ENCODE measurements at places on chromosomes 11 and 22.

DNA sequence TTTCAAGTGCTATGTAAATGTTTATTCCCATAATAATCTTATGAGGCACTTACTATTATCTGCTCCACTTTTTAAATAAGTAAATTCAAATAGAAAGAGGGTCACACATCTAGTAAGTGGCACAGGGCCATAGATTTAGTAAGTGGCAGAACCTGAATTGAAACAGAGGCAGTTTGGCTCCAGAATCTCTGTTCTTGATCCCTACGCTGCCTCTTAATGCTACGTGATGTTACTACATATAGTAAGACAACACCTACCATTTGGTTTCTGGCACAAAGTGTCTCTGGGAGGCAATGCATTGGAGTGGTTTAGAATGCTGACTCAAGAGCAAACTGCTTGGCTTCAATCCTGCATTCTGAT is 1018.3 kb downstream of the DLG2 start:
- no peak for ATAC-seq

- no peak for ATAC-seq
Measured at GRCh38 chr11:1858154-1858553, 5.3 kb downstream of the LSP1 start.

DNA sequence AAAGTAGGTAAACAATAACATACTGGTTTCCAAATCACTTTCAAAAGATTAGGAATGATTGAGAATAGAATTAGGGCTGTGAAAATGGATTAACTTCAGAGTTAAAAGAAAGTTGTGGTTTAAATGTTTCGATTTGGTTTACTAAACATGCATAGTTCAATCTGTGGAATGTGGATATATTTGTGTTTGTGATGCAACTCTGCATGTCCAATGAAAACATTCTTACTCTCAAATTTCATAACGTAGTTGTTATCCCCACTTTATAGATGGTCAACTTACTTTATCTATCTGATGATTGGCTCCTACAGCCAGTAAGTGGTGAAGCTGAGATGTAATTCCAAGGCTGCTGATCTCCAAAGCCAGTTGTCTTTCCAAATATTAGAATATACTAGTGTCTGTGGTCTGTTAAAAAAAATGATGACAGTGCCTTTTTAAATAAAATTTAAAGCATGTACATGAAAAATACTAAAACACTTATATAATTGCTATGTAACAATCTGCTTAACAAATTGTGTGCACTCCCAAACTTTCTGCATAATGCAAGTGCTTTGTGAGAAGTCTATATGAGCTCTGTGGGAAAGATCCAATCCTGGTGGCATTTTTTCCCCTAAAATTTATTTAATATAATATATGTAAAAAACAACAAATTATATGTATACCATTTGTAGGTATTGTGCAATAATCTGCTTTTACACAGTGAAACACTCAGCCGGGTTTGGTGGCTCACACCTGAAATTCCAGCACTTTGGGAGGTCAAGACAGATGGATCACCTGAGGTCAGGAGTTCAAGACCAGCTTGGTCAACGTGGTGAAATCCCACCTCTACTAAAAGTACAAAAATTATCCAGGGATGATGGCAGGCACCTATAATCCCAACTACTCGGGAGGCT is 9.7 kb upstream of the SIK3 start:
- no peak for ATAC-seq

DNA sequence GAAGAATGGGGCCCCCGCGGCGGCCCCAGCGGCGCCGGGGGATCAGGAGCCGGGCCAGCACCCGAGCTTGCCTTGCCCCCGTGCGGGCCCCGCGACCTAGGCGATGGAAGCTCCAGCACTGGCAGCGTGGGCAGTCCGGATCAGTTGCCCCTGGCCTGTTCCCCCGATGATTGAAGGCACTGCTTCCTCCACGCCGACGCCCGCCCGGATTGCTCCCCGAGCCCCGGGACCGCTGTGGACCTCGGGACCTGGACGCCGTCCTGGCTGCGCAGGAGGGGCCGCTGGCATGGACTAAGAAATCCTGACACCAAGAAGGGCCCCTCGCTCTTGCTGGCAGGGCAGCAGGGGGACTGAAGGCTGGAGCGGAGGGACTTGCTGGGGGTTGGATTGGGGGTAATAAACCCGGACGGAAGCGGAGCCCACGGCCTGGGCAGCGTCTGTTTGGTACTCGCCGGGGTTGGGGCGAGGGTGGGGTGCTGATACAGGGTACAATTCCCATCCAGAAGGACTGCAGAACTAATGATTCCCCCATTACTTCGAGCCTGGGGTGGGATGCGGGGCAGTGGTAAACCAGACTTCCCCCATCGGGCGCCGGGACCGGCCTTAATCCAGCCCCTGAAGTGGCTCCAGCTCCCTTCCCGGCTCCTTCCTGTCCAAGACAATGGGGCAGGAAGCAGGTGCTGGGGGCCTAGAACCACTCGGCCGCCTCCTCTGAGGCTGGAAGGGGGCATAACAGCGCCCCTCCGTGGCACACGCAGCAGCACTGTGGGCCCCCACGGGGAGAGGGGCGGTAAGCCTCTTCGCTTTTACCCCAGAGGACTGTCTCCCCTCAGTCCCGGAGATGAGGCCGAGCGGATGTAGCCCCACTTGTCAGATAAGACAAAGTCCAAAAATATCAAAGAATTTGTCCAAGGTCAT is 1.0 kb downstream of the CCDC85B start:
- ATAC-seq: no peak

GRCh38 chr22:45548247-45548840 is 45.7 kb downstream of the FBLN1 start:
- no peak for ATAC-seq

GRCh38 chr22:19080853-19081252 is 41.4 kb downstream of the DGCR2 start:
- ATAC-seq: no peak

GRCh38 chr11:9459667-9460321 is 1.0 kb upstream of the ZNF143 start:
- ATAC-seq: no peak

DNA sequence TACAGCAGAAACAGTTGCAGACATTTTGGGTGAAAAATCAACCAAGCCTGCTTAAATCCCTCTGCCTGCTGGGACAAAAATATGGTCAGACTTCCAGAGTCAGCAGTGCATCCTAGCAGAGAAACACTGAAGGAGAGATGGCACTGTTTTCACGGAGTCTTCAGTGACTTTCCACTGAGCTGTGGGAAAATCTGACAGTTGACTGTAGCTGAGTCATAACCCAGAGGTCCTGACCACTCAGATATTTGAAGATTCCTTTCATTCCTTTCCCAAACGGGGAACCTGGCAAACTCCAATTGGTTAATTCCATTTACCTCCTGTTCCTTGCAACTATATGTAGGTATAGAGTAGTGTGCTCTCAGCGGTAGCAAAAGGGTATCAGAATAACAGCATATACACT is 20.9 kb upstream of the UPB1 start:
- no peak for ATAC-seq

DNA sequence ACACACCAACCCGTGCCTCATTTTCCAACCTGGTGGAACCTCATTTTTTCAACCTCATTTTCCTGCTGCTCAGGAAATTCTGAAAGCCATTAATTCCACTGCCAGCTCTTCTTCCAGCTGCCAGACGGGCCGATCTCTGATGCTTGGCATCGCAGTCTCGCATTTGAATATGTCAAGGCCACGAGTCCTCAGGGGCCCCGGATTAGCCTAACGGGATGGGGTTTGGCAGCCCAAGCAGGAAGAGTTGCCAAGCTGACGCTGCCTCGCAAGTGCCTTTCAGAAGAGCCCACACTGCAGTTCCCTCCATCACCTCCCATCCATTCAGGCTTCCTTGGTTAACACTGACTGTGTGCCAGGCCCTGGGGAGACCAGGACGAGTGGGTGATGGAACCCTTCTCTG is 8.7 kb downstream of the RASD2 start:
- ATAC-seq: no peak

- ATAC-seq: no peak
Measured at GRCh38 chr11:285021-285893, 3.7 kb upstream of the PGGHG start.

DNA sequence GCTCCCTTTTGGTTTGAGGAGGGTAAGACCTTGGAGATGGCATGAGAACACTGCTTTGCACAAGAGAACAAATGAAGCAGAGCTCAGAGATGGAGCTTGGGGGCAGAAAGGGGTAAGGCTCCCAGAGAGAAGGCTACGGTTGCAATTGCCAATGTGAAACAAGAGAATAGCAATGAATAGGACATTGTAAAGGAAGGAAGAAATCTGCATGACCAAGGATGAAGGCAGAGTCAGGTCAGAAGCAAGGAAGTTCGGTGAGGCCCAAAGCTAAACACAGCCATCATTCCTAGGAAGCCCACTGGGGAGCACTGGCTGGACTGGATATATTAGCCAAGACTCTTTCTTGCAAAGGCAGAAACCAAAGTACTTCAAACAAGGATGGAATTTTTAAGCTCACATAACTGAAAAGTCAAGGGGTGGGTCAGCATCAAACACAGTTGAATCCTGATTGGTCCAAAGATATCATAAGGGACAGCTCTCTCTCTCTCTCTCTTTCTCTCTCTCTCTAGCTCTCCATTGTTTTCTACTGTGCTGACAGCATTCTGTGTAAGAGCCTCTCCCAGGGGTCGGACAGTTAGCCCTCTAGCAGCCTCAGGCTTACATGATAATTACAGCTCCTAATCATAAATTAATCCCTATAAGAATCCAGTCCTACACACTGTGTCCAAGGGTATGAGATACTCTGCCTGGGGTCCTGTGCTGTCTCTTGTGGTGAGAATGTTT is 484.3 kb downstream of the SOX6 start:
- ATAC-seq: no peak

DNA sequence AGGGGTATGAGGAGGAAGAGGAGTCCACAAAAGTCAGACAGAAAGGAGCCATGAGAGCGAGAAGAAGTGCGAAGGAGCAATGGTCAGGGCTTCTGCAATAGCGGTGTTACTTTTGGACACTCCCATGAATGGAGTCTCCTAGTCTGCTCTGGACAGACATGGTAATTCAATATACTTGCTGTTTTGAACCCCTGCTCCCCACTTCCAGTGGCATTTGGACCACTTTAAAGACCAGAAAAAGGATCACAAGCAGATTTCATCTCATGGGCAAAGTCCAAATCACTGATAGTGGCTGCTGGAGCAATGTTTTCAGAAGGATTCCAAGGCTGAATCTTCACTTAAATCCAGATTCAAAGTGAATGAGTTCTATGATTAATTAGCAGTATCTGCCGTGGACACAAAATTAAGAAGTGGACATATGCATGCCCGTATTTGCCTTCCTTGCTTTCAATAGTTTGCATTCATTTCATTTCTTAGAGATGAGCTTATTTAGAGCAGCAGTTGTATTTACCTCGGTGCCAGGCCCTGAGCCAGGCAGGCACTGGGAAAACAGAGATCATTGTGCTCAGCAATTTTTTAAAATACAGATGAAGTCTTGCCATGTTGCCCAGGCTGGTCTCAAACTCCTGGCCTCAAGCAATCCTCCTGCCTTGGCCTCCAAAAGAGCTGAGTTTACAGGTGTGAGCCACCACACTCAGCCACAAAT is 72.0 kb downstream of the SLC1A2 start:
- no peak for ATAC-seq

GRCh38 chr11:124898711-124899110 is 1.0 kb upstream of the ROBO4 start:
- no peak for ATAC-seq

DNA sequence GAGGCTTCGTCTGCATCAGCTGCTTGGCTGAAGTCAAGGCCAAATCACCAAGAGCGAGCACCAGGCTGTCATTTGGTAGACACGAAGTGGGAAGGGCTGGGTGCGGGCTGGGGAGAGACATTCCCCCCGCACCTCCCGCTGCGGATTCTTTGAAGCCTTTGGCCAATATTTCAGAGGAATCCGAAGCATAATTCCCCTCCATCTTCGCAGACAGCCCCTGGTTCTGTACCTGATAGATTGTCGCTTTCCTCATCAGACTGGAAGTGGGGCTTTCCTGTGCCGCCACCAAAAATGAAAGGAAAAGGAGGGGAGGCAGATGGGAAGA is 15.3 kb downstream of the BLID start:
- no peak for ATAC-seq

GRCh38 chr11:131307506-131307905 is 62.9 kb upstream of the NTM start:
- no peak for ATAC-seq

DNA sequence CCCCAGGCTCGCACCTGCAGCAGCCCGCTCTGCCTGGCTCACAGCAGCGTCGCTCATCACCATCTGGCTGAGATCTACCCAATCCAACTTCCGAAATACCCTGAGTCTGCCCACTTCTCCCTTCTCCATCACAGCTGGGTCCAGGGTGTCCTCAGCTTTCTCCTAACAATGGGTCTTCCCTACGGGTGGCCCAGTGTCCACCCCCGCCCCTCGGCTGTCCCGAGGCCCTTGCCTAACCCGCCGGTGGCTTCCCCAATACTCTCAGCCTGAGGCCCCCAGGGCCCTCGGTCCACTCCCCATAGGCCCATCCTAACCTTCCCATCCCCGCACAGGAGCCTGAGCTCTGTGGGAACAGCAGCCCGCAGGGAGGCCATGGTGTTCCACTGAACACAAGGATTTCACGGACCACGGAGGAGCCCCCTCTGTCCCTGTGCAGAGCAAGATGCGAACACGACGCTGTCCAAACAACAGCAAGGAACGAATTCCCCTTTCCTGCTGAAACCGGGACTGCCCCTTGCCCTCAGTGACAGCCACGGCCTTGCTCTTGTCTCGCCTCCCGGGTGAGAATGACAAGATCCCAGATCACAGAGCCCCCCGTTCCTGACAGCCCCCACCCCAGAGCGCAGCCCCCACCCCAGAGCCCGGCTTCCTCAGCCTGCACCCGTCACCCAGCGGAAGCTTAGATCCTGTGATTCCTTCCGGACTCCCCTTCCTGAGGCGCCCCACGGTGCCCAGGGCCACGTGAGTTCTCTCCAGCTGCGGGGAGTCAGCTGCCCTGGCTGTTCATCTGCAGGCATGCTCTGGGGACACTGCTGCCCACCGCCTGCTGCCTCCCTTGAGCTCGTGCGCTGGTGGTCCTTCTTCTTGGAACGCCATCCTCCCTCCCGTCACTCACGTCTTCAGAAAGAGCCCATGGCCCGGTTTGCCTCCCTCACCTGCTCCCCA is 48.8 kb upstream of the CARS1 start:
- no peak for ATAC-seq

- no peak for ATAC-seq
Measured at GRCh38 chr11:128180441-128181087, 406.8 kb downstream of the ETS1 start.

GRCh38 chr11:120798854-120799253 is 225.0 kb upstream of the TBCEL start:
- no peak for ATAC-seq

DNA sequence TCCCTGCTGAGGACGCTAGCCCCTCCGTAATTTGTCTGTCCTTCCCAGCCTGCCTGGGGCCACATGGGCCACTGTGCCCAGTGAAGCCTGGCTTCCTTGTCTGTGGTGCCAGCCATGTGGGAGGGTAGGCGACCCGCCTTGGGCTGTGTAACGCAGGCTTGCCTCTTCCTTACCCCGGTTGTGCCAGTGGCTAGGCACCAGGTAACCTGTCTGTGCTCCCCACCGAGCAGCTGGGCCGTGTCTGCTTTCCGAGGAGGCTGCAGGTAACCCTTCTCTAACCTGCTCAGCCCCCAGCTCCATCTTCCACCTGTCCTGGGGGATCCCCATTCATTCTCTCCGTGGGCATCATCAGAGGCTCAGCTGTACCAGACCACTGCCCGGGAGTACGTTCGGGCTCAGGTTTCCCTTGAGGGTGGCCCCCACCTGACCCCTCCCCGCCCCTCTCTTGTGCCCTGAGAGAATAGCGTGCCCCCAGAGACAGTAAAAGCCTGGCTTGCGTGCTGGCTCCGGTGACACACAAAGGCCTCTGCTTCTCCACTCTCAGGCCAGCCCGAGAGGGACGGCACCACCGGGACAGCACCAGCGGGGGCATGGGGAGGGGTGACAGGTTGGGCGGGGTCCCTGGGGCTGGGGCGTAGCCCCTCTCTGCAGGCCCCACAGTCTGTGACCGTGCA is 79.1 kb downstream of the CDKN1C start:
- peak; percentile 5 for ATAC-seq

GRCh38 chr11:70788248-70789022 is 390.1 kb downstream of the CTTN start:
- ATAC-seq: no peak

Data from stimulated activated memory B cell treated with anti-CD40 and anti-IgM and Interleukin-4, amounts not matched to agents 10 μg/mL and 1 μg/mL and 100 μg/mL, for 72 hours (primary cell).